ENCODE measurements at places on chromosomes 3 and 15.

DNA sequence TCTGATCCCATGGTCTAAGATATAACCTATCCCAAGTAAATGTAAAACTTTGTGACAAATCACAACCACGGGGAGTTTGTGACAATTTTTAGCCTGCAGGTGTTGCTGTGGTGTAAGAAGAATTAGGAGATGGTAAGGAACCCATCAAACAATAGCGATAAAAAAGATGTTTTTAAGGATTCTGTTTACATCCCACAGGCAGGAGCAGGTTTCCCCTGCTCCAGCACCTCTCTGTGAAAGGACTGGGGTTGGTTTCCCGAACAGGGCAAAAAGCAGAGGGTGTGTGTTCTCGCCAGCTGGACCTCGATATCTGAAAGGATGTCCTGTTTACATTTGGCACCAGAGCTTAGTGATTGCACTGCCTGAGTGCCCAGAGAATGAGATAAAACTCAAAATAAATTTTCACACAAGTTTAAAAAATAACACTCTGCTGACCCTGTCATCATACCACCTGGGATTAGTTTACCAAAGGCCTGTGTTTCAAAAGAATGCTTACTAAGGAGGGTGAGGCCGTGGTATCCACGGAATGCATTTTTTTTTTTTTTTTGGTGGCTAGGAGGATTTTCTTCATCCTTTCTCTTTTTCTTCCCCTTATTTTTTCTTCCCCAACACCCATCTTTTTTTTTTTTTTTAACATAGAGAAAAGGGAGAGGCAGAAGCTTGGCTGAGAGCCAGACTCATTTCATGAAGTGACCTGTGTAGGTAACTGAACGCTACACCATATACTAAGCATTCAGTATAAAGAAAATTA lies 151.8 kb upstream of the DPH6 start:
- peak overlapping the region; percentile 47 for H3K4me3 ChIP-seq
- DNase-seq, result peak; percentile 32
- peaks cover 53% of the 10 kb centered on the region for H3K4me1 ChIP-seq
- no peaks in the 10 kb centered on the region for H3K27me3 ChIP-seq
- no peaks in the 10 kb centered on the region for H3K36me3 ChIP-seq

- DNase-seq, result no peak
- no peaks in the 10 kb centered on the region for H3K27me3 ChIP-seq
- no peak overlapping the region for H3K27ac ChIP-seq
- no peaks in the 10 kb centered on the region for H3K4me1 ChIP-seq
- no peaks in the 10 kb centered on the region for H3K36me3 ChIP-seq
Measured at GRCh38 chr15:36067483-36068274, 511.7 kb upstream of the CDIN1 start.

- H3K27me3 ChIP-seq, result no peaks in the 10 kb centered on the region
- peak overlapping the region; percentile 66 for H3K4me3 ChIP-seq
- peak; percentile 49 for DNase-seq
- H3K4me1 ChIP-seq, result peaks cover 55% of the 10 kb centered on the region
Measured at GRCh38 chr3:120568598-120568997, 27.5 kb upstream of the NDUFB4 start.

DNA sequence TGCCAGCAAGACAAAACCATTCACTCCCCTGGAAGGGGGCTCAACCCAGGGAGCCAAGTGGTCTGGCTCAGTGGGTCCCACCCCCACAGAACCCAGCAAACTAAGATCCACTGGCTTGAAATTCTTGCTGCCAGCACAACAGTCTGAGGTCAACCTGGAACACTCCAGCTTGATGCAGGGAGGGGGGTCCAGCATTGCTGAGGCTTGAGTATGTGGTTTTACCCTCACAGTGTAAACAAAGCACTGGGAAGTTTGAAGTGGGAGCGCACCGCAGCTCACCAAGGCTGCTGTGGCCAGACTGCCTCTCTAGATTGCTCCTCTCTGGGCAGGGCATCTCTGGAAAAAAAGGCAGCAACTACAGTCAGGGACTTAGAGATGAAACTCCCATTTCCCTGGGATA lies 81.7 kb downstream of the MSL2 start:
- H3K4me1 ChIP-seq, result no peaks in the 10 kb centered on the region
- H3K27ac ChIP-seq, result no peak overlapping the region
- no peak overlapping the region for H3K4me3 ChIP-seq
- no peaks in the 10 kb centered on the region for H3K27me3 ChIP-seq
- no peak for DNase-seq
- H3K36me3 ChIP-seq, result peaks cover 89% of the 10 kb centered on the region

GRCh38 chr15:88448991-88449461 lies 18.2 kb downstream of the MRPL46 start:
- H3K36me3 ChIP-seq, result peaks cover under 1% of the 10 kb centered on the region
- peaks cover 21% of the 10 kb centered on the region for H3K4me1 ChIP-seq
- H3K27ac ChIP-seq, result no peak overlapping the region
- DNase-seq, result no peak

DNA sequence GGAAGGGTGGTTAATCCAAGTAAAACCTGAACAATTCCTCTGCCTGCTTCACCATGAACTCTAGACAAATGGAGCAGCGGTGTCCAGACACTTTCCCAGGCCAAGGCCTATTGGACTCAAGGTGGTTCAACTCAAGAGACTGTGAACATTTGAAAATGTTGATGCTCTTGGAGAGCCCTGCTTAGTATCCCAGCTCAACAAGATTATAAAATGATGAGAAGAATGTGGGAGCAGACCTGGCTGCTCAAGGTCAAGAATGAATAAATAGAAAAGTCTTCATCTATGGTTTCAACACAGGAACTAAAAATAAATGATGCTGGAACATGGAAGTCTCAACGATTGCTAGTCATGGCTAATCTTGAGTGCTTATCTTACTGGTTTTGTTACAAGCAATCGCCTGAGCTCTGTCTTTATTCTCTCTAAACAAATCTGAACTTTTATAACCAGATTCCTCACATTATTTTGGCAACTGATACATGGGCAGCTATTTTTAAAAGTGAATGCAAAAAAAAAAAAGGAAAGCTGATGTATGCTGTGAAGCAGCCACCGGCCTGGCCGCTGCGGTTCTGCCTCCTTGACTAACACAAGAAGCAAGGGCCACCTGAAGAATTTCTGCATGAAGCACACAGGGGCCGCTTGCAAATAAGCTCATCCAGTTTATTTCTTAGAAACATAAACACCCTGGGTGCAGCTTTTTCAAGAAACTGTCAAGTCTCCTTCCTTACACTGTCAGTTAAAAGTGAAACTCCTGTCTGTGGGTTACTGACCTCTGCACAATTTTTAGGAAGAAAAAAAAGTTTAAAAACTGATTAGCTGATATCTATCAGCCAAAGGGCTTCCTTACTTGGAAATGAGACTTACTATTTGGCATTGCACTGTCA lies 120.1 kb upstream of the ARHGEF3 start:
- H3K27ac ChIP-seq, result peak overlapping the region; percentile 5
- peaks cover 40% of the 10 kb centered on the region for H3K4me1 ChIP-seq
- H3K27me3 ChIP-seq, result peaks cover 14% of the 10 kb centered on the region
- DNase-seq, result peak; percentile 35
- peak overlapping the region; percentile 38 for H3K4me3 ChIP-seq
- no peaks in the 10 kb centered on the region for H3K36me3 ChIP-seq

DNA sequence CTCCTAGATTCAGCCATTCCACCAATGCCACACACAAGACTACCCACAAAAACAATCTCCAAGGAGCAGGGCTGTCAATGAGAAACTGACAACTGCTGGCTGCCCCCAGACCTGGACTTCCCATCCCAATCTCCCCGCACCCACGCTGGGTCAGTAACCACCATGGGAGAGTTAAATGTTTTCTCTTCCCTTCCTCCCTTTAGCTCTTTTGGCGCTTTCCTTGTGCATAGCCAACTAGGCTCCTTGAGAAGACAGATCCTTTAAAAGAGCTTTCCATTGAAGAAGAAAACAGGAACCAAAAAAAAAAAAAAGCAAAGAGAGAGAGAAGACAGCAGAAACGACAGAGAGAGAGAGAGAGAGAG lies 8.3 kb downstream of the BCL6 start:
- no peak for DNase-seq
- peaks cover 60% of the 10 kb centered on the region for H3K4me1 ChIP-seq
- H3K27me3 ChIP-seq, result peaks cover 3% of the 10 kb centered on the region
- peaks cover 31% of the 10 kb centered on the region for H3K36me3 ChIP-seq
- H3K27ac ChIP-seq, result peak overlapping the region; percentile 100

GRCh38 chr15:73897441-73898261 lies 24.3 kb downstream of the TBC1D21 start:
- peaks cover 43% of the 10 kb centered on the region for H3K4me1 ChIP-seq
- peaks cover 2% of the 10 kb centered on the region for H3K27me3 ChIP-seq
- peak; percentile 96 for DNase-seq
- H3K36me3 ChIP-seq, result peaks cover 4% of the 10 kb centered on the region
- H3K27ac ChIP-seq, result peak overlapping the region; percentile 96

DNA sequence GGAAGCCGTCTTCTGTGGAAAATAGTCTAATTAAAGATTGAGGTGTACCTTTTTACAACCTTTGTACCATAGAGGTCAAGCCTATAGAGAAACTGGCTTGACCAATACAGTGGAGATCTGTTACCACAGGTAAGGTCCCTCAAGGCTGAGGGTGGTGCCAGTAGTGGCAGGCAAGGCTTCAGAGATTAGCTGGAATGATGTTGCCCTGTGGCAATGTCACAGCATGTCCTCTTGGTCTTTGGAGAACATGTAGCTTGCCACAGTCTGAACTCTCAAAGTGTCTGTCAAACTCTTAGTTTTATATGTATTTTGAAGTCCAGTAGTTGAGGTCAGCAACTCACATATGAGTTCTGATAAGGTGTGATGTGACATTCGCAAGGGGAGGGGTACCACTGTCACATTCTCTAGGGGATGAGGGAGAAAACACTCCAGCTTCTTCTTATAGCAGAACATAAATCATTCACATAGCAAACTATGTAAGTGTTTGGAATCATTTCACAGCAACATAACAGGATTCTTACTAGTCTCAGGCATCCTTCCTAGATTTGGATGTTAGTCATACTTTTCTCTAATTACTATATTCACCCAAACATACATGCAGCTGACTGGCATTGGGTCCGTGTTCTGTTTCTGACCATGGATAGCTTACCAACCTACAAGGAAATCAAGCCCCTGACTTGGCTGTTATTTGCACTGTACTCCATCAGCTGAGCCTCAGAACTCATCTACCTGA lies 173.6 kb downstream of the UBE2E2 start:
- no peak for DNase-seq
- no peaks in the 10 kb centered on the region for H3K4me1 ChIP-seq
- H3K4me3 ChIP-seq, result no peak overlapping the region
- H3K27me3 ChIP-seq, result no peaks in the 10 kb centered on the region

- no peak overlapping the region for H3K4me3 ChIP-seq
- peak; percentile 72 for DNase-seq
- no peaks in the 10 kb centered on the region for H3K27me3 ChIP-seq
- peaks cover 27% of the 10 kb centered on the region for H3K36me3 ChIP-seq
- peaks cover 33% of the 10 kb centered on the region for H3K4me1 ChIP-seq
- H3K27ac ChIP-seq, result peak overlapping the region; percentile 31
Measured at GRCh38 chr3:111151438-111151837, 79.8 kb downstream of the NECTIN3 start.

DNA sequence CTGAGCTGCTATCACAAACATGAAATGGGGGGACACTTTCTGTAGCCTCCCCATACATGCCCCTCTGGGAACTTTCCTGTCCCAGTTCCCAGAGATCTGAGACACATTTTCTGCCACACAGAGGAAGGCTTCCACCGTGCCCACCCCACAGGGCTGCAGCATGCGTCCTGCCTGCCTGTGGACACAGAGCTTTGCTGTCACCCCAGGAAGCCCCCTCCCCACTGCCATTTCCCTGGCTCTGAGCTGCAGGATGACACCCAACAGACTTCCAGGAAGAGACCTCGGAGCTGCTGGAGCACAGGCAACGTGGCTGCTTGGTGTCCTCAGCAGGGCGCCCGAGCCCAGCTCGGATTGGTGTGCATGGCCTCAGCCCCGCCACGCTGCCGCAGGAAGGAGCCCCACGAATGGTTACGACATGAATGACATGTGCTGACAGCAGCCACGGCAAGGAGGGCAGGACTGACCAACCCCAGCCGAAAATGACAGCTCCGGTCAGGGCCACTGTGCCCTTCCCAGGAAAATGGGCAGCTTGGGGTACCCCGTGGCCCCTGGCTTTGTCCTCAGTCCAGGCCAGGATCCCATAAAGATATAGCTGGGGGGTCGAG lies 81.3 kb downstream of the VGLL4 start:
- peaks cover 47% of the 10 kb centered on the region for H3K36me3 ChIP-seq
- peaks cover 32% of the 10 kb centered on the region for H3K27me3 ChIP-seq
- DNase-seq, result no peak
- no peak overlapping the region for H3K4me3 ChIP-seq
- peak overlapping the region; percentile 49 for H3K27ac ChIP-seq

GRCh38 chr3:58210761-58211460 lies at the start of gene DNASE1L3:
DNASE1L3 (minus strand) TSS chr3:58210972; CDS start chr3:58210906, 66 bp downstream.
- peaks cover 34% of the 10 kb centered on the region for H3K4me1 ChIP-seq
- H3K27ac ChIP-seq, result no peak within 1 kb of the TSS
- no peak within 1 kb of the TSS for H3K4me3 ChIP-seq
- no peaks in the 10 kb centered on the region for H3K36me3 ChIP-seq

GRCh38 chr3:172235698-172236097 lies 196.3 kb downstream of the FNDC3B start:
- H3K27me3 ChIP-seq, result peaks cover 3% of the 10 kb centered on the region
- H3K4me3 ChIP-seq, result no peak overlapping the region
- H3K36me3 ChIP-seq, result peaks cover 31% of the 10 kb centered on the region
- H3K4me1 ChIP-seq, result peaks cover 5% of the 10 kb centered on the region
- H3K27ac ChIP-seq, result no peak overlapping the region

GRCh38 chr3:188526057-188526456 lies 372.1 kb downstream of the LPP start:
- peaks cover 53% of the 10 kb centered on the region for H3K36me3 ChIP-seq
- H3K27ac ChIP-seq, result peak overlapping the region; percentile 51
- H3K27me3 ChIP-seq, result no peaks in the 10 kb centered on the region
- H3K4me1 ChIP-seq, result peaks cover 71% of the 10 kb centered on the region

DNA sequence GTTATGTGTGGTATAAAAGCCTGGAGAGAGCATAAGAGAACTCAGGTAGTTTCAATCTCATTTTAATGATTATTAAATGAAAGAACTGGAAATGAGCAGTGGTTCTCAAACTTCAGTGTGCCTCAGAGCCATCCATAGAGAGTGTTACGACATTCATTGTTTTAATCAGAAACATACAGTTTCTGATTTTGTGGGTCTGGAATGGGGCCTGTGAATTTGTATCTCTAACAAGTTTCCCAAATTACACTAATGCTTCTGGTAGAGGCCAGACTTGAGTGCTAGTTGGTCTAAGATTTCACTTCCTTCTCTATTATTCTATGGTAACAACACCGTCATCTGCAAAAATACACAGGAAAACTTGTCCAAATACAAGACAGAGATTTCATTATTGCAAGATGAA lies 292.0 kb upstream of the NECTIN3 start:
- H3K4me3 ChIP-seq, result no peak overlapping the region
- 0 out of 2 replicates have a peak, but pooled peaks cover 2% of the 10 kb centered on the region for H3K36me3 ChIP-seq
- DNase-seq, result no peak
- H3K4me1 ChIP-seq, result peaks cover 24% of the 10 kb centered on the region
- no peak overlapping the region for H3K27ac ChIP-seq

- H3K36me3 ChIP-seq, result no peaks in the 10 kb centered on the region
- peaks cover 65% of the 10 kb centered on the region for H3K27me3 ChIP-seq
- no peaks in the 10 kb centered on the region for H3K4me1 ChIP-seq
Measured at GRCh38 chr3:123422457-123422856, 26.4 kb downstream of the ADCY5 start.
